K562 (cell line): ENCODE measurements at places on chromosomes 3 and 15.

DNA sequence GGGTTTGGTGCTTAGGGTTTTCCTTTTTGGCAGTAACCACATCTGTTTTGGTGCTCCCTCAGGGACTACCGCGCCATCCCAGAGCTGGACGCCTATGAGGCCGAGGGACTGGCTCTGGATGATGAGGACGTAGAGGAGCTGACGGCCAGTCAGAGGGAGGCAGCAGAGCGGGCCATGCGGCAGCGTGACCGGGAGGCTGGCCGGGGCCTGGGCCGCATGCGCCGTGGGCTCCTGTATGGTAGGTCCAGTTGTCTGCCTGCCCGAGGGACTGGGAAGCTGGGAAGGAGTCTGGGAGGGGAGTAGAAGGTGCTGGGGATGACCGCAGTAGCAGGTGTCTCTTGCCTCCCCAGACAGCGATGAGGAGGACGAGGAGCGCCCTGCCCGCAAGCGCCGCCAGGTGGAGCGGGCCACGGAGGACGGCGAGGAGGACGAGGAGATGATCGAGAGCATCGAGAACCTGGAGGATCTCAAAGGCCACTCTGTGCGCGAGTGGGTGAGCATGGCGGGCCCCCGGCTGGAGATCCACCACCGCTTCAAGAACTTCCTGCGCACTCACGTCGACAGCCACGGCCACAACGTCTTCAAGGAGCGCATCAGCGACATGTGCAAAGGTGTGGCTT is 6.4 kb downstream of the MCM2 start:
- DNase-seq, result no peak

DNA sequence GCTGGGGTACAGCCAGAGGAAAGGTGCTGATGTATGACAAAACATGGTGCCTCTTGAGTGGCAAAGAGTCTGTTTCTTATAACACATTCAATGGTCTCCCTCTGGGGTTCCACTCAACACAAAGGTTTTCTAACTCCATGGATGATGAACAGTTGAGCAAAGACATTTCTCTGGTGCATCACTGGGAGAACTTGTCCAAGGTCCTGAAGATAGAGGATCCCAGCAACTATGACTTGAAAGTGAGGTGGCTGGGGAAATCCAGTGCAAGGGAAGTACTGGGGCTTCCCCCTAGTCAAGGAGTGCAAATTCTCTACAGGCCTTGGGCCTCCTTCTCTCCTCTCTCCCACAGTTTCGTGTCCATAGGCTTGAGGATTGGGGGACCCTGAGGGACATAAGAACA is 431.1 kb downstream of the WDR72 start:
- no peak for DNase-seq

DNA sequence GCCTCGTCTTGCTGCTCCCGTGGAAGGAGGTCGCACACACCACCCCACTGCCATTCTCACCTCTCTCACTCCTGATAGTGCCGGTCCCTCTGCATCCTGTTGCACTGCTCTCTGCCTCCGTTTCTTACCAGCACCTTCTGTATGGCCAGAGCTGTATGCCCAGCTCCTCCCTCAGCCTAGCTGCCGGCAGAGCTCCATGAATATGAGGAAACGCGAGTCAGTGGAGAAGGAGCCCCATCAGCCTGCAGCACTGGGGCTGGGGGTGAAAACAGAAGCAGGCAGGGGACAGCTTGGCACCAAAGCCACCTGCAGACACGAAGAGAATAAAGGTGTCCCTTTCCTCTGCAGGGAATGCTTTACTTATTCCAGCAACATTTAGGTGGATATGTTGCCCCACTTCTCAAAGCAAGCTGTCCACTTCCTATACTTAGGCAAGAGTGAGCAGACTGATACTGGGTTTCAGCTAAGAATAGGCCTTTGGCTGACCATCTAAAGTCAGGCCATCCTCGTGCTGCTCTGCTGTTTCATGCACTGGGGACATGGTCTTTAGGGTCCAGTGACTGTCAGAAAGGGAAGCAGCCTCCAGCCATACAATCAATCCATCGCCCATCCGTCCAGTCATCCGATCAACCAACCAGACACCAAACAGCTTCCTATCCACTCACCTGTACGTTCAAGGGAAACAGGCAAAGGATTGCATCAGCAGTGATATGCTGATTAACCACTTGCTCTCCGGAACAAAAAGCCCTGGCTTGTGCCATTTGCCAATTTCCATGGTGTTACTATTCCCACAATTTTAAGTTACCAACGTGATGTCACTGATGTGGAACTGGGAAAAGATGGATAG is 222.7 kb downstream of the XXYLT1 start:
- no peak for DNase-seq

DNA sequence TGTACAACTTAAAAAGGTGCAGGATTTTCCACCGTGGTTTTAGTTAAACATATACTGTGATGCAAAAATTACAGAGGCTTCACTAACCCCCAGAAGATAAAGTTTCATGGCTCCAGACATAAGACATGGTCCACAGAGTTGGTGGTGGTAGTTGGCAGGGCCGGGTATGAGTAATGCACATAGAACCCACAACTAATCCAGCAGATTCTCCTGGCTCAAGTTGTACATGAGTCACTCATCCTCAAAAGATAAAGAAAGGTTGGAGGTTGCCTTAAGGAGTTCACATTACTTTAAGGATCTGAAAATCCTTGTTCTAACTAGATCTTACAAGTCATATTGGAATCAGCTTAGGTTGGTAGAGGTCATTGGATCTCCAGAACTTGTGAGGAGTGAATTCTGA is 98.3 kb upstream of the ZBTB20 start:
- no peak for DNase-seq

GRCh38 chr3:162141272-162141791 is 644.7 kb downstream of the OTOL1 start:
- DNase-seq, result no peak

DNA sequence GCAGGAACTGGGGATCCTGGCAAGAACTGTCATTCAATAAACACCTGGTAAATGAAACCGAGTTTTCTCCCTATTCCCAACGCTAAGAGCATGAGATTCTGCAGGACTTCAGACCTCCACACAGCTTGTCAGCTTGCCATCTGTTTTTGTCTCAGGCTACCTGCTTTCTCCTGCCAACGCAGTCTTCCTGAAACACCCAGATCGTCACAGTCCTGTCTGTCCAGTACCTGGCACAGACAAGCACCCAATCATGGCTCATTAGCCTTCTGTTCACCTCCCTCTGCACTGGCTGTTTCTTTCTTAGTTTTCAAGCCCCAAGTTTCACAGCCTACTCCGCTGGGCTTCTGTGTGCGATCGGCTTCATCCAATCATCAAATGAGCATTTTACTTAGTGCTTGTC is 5.0 kb downstream of the SLC12A8 start:
- DNase-seq, result no peak

GRCh38 chr15:82830427-82831173 is 21.2 kb downstream of the WHAMM start:
- DNase-seq, result no peak

GRCh38 chr3:177062052-177062732 is 135.1 kb downstream of the TBL1XR1 start:
- DNase-seq, result no peak

DNA sequence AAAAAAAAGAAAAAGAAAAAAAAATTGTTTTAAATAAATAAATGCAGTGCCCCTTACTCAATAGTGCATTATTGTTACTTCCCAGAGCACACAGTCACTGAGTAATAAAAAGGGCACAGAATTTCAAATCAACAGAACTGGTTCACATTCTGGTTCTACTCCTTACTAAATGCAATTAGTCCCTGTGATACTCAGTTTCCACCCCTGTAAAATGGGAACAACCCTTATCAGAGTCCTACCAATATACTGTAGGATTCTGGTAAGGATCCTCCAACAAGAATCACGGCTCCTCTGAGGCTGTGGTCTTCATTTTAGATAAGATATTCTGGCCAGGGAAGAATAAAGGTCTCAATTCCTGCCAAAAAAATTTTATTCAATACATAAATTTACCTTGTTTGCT is 50.7 kb downstream of the ITGB5 start:
- no peak for DNase-seq

GRCh38 chr15:68610825-68611224 is 32.0 kb downstream of the CORO2B start:
- DNase-seq, result no peak

- no peak for DNase-seq
Observed at GRCh38 chr3:161694682-161695564, 198.3 kb downstream of the OTOL1 start.

GRCh38 chr3:134628884-134629283 is 21.9 kb downstream of the KY start:
- no peak for DNase-seq

DNA sequence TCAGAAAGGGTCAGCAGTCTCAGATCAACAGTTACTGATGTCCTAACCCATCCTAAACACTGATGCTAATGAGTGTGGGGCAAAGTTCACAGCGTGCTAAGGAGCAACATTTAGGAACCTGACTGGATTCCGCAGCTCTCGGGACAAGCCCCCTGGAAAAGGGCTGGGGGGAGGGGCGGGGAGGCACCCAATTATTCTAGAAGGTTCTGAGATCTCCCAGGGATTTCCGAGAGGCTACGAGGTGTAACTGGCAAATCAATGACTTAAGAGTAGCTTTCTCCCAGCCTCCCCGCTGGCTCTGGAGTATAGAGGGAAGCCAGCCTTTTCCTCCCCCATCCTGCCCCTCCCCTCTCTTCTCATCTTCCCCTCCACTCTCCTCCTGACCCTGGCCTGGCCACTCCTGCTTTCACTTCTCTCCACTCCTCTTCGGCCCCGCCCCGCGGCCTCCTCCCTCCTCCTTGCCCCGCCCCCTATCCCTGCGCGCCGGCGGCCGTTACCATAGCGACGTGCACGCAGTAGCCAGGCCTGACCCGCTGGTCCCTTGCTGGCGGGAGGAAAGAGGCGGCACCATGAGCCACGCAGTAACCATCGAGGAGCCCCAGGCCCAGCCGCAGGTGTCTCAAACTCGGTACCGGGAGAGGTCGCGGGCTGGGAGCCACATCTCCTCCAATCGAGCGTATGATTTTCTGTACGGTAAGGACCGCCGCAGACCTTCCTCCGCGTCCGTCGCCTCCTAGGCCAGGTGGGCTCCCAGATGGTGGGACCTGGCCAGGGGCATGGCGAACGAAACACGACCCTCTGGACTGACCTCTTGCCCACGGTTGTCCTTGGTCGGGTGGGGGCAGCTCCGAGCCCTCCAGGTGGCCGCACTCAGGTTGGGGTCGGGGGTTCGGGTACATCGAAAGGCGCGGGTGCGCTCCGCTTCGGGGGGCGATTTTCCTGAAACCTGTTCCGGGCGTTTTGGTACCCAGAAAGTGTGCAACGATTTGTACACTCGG is at the start of gene CFAP91:
Gene CFAP91 (plus strand): TSS at position 493 of the 998 bp plus-strand sequence. CDS start 77 bp downstream, at position 570.
- DNase-seq, result peak; percentile 18

DNA sequence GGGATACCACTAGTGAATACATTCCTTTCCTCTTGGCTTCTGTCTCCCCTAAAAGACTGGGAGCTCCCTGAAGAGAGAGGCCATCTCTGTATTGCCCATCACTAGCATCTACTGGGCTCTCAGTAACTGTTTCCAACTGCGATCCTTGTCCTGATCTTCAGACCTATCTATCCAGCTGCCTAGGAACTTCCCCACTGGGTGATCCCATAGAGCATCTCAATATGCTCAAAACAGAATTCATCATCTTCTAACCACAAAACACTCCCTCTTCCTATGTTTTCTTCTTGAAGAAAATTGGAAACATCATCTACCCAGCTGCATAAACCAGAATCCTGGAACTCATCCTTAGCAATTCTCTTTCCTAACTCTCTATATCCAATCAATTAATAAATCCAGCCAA is 54.6 kb downstream of the PLD1 start:
- DNase-seq, result no peak

GRCh38 chr3:132679911-132680310 is 19.8 kb downstream of the UBA5 start:
- no peak for DNase-seq

DNA sequence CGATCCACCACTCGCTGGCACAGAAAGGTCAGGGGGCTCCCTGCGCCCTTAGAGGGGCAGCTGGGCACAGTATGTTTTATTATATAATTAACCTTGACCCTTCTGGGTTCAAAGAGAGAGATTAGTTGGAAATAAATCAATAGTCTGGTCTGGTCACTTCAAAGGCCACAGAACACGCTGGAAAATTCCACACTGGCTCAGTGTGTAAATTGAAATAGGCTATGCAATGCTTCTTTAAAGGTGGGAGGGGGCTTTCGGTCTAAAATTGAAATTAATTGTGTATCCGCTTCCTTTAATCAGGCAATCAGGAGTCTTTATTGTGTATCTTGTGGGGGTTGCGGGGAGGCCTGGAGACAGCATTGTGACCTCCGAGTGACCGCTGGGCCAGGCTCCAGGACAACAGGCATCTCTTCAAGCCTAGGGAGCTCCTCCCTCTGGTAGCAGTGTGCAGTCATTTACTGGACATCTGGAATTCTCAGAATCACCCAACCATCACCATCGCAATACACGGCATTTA is 8.0 kb downstream of the RNU5B-1 start:
- DNase-seq, result peak; percentile 22

- DNase-seq, result no peak
Observed at GRCh38 chr3:131048030-131048429, 21.4 kb downstream of the NEK11 start.
